ENCODE measurements at places on chromosomes 2 and 18. TPM values are rescaled to one million over a fixed set of nuclear protein-coding genes. Genes with fewer than 3 reads are reported as not detected.

HOXD10 gene
- not detected for total RNA-seq

CEP68 gene
- 41.1 TPM for total RNA-seq

ABCB11 gene
- 0.15 TPM for total RNA-seq

DSG1 gene
- total RNA-seq: not detected

CTLA4 gene
- total RNA-seq: not detected

NTSR2 gene
- total RNA-seq: 25.2 TPM

CYP1B1 gene
- total RNA-seq: 9.4 TPM

MOGAT1 gene
- 1.3 TPM for total RNA-seq

REG3G gene
- not detected for total RNA-seq

GALNT5 gene
- total RNA-seq: 0.08 TPM

RSAD2 gene
- total RNA-seq: 6.8 TPM

PRKAG3 gene
- not detected for total RNA-seq

ALK gene
- 6.5 TPM for total RNA-seq

ABCG8 gene
- 2.8 TPM for total RNA-seq

KANSL3 gene
- 45.7 TPM for total RNA-seq

DSC1 gene
- total RNA-seq: not detected

IL1F10 gene
- not detected for total RNA-seq

IL36B gene
- total RNA-seq: not detected

LCT gene
- not detected for total RNA-seq

SH2D6 gene
- total RNA-seq: 5.9 TPM

Data from dorsolateral prefrontal cortex (tissue), 122 donors.